ENCODE measurements at places on chromosomes 16 and 17.

DNA sequence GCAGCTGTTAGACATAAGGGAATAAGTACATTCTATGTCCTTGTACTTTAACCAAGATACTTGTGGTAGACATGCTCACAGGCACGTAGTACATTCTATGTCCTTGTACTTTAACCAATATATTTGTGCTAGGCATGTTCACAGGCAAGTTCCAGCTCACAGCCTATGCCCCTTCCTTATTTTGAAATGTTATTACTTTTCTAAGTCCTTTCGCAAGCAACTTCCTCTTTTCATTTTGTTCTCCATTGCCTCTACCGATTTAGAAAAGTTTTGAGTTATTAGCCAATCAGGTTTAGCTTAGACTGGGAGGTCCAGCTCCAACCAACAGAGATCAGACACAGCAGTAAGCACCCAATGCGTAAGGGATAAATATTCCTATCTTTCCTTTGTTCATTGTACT is 60.1 kb upstream of the NUDT7 start:
- DNase-seq: no peak

DNA sequence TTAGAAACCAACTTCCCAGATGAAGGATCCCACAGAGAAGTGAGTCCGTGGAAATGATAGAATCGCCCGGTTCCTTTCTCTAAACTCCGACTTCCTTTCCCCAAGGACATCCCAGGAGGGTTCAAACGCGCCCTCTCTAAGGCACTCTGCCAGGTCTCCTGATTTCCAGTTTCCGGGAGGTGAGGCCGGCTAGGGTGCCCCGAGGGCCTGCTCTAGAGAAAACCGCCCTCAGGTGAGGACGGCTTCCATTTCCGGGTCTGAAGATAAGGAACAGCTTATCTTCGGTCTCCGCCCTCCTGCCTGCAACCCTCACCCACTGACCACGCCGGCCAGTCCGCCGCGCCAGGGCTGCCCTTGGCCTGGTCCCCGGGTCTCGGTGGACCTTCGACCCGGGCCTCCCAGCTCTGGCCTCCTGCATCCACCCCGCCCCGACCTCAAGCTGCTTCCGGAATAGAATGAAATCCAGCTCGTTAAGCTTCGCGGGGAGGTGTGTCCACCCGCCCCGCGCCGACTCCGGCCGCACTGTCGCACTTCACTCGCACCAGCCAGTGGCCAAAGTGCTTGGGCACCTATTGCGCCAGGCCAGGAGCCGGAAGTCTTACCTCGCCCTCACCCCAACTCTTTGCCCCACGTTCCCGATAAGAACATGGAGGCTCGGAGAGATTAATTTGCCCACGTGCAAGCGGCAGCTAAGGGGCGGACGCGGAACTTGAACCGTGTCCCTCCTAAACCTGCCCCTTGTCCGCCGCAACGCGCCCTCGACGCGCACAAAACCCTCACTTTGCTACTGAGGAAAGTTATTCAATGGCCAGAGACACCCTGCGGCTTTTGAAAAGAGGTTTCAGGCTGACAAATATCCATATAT is 836 bp upstream of the MMP15 start:
- DNase-seq: no peak

DNA sequence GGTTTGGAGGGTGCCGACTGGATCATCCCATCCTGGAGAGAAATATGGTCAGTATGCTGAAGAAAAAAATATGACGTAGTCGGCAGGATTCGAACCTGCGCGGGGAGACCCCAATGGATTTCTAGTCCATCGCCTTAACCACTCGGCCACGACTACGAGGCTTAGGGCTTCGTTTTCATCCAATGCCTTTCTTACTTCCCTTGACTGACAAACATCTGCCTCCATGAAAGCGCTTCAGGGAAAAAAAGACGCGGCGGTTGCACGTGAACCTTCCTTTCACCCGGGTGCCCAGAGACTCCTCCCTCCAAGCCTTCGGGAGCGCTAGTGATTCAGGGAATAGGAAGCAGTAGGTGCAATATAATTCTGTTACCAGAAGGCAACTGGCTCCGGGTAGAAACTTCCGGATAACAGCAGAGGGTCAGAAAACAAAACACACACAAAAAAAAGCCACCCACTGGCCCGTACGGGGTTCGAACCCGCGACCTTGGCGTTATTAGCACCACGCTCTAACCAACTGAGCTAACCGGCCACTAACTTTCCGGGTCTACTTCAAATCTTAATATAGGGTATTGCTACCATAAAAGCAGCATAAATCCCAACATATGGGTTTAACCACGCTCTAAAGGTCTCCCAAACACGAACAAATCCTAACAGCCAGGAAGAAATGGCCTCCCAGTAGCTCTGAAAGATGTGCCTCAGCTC is 16.3 kb upstream of the AURKB start:
- no peak for DNase-seq

GRCh38 chr17:50064253-50065001 is 8.5 kb downstream of the ITGA3 start:
- DNase-seq: peak; percentile 79
